ENCODE measurements at places on chromosomes 5 and 9.
A peak's percentile ranks its signal among the peaks of the same experiment; 100 is the strongest.

GRCh38 chr5:8329773-8330172 is 460.8 kb downstream of the MTRR start:
- H3K4me1 ChIP-seq = peaks cover 6% of the 10 kb centered on the region
- no peaks in the 10 kb centered on the region for H3K36me3 ChIP-seq
- H3K4me3 ChIP-seq = no peak overlapping the region
- no peaks in the 10 kb centered on the region for H3K27me3 ChIP-seq
- DNase-seq = peak; percentile 98
- H3K27ac ChIP-seq = no peak overlapping the region

DNA sequence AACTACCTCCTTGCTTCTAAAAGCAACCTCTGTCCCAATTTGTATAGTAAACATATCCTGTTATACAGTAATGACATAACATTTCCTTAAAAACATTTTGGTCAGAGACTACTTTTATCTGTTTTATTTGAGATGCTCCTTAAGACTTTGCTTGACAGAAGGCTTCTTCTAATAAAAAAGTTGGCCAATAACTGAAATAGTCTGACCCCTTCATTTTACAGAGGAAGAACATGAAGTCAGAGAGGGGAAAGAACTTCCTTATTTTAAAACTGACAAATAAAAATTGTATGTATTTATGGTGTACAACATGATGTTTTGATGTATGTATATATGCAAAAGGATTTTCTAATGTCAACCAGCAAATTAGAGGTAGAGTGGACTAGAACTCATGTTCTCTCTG is 35.8 kb upstream of the SPARC start:
- no peaks in the 10 kb centered on the region for H3K27me3 ChIP-seq
- H3K4me3 ChIP-seq = no peak overlapping the region
- no peak overlapping the region for H3K27ac ChIP-seq

- H3K27ac ChIP-seq = no peak overlapping the region
- H3K4me1 ChIP-seq = no peaks in the 10 kb centered on the region
- no peak for DNase-seq
- H3K4me3 ChIP-seq = no peak overlapping the region
Measured at GRCh38 chr5:145824040-145824439, 11.1 kb downstream of the PRELID2 start.

DNA sequence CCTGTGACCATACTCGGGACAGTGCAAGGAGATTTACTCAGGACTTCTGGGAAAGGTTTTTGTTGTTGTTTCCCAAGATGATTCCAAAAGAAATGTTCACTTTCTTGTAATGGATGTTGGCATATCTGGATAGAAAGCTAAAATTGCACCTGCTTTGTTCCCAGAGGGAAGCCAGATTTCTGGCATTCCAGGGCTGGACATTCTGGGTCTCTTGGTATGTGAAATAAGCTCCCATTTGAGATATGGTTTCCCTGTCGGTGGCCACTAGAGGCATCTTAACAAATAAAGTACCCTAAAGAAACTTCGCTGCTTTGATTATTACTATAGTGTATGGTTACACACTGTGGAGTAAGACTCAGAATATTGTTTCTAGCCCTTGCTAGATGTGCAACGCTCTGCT is 737.3 kb downstream of the BRINP1 start:
- H3K4me1 ChIP-seq = no peaks in the 10 kb centered on the region
- no peaks in the 10 kb centered on the region for H3K27me3 ChIP-seq
- H3K27ac ChIP-seq = no peak overlapping the region
- H3K36me3 ChIP-seq = no peaks in the 10 kb centered on the region

GRCh38 chr5:12910641-12911040 is 1006.4 kb upstream of the CTNND2 start:
- H3K27me3 ChIP-seq = no peaks in the 10 kb centered on the region
- no peak overlapping the region for H3K27ac ChIP-seq
- no peak for DNase-seq
- no peaks in the 10 kb centered on the region for H3K36me3 ChIP-seq
- H3K4me1 ChIP-seq = no peaks in the 10 kb centered on the region
